Aorta (tissue), 5 donors: ENCODE measurements at places on chromosomes 2 and 18.

DNA sequence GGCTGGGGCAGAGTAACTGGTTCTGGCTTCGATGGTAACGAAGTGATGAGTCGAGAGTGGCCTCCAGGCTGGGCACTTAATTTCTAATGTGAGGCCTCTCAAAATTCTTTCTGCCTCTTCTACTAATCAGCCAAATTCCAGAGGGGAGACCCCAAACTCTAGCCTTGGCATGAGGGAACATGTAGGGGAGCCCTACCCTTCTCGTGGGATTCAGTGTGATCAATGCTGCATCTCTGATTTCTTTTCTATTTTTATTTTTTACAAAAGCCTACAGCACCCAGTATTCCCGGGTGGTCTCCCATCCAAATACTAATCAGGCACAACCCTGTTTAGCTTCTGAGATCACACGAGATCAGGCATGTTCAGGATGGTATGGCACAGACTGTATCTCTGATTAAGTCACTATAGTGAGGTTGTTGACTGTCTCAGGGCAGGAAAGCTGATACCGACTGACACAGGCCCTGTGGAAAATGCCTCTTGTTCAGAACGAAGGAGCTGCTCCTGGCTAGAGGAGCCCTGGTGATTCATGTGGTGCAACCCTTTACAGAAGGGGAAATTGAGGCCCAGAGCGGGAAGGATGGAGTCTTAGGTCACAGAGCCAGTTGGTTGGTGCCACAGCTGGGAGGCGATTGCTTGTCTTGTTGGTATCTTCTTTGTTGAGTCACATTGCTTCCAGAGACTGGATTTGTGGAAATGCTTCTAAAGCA lies 126.3 kb upstream of the HS6ST1 start:
- no peak for DNase-seq

- DNase-seq, result peak; percentile 77
These were observed 63.3 kb upstream of the ALPP start for GRCh38 chr2:232315049-232315922.

DNA sequence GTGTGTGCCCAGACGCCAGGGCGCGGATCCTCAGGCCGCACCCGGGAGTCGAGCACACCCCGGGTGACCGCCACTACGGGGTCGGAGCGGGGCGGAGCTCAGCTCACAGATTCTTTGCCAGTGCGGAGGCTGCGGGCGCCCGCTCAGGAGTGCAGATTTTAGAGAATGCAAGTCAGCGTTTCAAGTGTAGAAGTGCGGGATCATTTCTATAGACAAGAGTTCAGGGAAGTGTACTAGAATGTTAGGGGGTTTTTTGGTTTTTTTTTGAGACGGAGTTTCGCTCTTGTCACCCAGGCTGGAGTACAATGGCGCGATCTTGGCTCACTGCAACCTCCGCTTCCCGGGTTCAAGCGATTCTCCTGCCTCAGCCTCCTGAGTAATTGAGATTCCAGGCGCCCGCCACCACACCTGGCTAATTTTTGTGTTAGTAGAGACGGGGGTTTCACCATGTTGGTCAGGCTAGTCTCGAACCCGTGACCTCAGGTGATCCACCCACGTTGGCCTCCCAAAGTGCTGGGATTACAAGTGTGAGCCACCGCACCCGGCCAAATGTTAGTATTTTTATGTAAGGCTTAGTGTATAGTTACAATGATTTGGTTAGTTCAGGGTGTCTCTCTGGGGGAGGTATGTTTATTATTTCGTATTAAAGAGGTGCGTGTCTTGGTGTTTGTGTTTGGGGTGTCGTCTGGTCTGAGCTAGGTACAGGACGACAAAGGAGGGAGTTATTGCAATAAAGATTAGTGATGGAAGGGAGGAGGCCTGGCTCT lies 619 bp upstream of the FAM168B start:
- DNase-seq, result no peak

DNA sequence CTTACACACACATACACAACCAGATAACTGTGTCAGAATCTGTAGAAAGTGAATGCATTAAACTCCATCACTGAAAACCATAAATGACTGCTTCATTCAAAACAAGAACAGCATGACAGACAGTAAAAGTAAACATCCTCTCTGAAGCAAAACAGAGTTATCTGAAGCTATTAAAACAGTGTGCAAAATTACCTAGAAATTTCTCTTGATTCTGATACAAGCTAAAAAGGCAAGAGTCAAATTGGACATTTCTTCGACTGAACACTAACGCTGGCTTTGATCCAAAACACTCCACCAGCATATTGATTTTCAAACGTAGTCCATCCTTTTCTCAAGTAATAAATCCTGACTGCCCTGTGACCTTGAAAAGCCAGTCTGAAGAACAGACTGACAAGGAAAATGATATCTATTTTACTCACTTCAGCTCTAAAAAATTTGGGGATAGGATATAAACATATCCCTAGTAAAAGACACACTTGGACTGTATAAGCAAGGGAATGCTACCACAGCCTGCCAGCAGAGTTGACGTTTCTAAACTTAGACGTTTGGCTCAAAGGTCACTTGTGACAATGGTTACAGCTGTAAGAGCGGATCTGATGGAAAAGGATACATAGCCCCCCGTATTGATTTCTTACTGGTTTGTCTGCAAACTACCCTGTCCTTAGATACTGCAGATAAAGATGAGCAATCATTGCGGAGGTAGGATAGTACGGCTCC lies 128.9 kb upstream of the ITGB6 start:
- no peak for DNase-seq

GRCh38 chr2:31263636-31264190 lies 29.8 kb downstream of the EHD3 start:
- DNase-seq, result no peak

DNA sequence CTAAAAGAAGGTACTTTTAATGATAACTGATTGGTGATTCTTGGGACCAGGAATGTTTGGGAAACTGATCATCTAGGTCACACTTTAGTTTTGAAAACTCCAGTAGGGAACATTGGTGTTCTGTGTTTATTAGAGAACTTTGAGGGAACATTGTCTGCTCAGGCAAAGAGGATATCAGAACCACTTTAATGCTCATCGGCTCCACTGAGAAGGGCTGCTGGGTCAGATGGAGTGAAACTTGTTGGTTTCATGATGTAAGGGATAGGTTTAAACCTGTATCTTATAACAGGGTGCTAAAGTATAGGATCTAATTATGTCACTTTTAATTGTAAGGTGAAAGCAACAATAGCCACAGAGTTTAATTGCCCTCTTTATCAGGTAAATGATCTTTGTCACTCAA lies 14.2 kb upstream of the POLI start:
- DNase-seq, result no peak

- DNase-seq, result peak; percentile 87
These were observed 2.9 kb upstream of the CRYBA2 start for GRCh38 chr2:218995972-218996711.

DNA sequence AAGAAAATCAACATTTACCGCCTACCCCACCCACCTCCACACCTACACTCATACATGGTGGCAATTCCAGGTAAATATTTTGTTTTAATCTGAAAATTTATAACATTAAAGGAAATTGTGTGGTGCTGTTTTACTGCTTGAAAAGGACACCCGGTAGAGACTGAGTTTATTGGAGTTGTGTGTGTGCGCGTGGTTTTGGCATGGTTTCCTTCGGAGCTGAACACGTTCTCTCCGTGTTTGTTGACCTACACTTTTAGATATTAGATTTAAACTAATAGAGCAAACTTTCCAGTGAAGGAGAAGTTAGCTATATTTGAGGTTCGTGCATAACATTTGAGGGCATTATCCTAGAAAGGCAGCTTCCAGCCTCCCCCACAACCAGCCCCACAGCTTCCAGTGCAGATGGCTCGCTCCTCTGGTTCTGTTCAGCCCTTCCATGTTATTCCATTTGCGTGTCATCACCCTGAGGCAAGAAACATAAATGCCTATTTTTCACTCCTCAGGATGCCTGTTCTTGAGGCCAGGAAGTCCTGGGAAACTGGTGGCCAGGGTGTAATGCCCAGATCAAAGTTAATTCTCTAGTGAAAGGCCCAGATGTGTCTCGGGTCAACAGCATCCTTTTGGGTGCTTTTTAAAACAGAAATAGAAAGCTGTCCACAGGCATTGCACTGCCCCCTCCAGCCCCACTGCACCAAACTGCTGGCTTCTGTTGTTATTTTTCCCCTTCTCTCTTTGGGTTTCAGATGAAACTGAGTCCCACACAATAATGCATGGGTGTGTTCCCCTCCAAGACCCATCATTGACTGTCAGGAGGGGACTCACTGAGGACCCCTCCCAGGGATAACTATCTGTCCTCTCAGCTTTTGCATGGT lies 190.2 kb downstream of the SETBP1 start:
- DNase-seq, result no peak

- DNase-seq, result no peak
These were observed 11.2 kb downstream of the RND3 start for GRCh38 chr2:150476286-150476685.

DNA sequence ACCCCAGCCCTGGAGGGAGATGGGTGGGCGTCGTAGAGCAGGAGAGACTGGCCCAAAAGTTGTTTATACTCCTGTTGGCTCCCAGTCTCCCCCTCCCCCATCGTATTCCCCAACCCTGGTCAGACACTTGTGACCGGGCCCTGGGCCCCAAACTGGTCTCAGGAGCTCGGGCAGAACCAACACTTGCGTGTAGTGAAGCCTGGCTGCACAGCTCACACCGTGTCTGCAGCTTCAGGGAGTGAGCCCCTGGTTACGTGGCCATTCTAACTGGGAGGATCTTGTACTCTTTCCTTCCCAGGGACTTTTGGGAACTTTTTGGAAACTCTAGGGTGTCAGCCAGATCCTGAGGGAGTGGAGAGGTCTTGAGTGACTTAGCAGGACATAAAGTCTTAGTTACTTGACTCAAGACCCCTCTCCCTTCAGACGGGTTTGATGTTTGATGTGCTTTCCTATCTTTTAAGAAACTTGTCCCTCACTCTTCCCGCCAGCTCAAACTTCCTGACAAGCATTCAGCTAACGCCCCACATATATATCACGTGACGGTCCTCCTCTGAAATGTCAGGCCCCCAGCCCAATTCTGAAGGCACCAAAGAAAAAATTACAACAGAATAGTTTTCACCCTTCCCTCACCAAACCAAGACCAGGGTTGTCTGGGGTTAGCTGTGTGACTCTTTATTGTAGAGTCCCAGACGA lies 2.3 kb downstream of the PKDCC start:
- DNase-seq, result no peak

GRCh38 chr2:136067459-136067858 lies 50.5 kb downstream of the CXCR4 start:
- DNase-seq, result no peak

- no peak for DNase-seq
These were observed 52.6 kb downstream of the MEP1B start for GRCh38 chr18:32242395-32242794.

DNA sequence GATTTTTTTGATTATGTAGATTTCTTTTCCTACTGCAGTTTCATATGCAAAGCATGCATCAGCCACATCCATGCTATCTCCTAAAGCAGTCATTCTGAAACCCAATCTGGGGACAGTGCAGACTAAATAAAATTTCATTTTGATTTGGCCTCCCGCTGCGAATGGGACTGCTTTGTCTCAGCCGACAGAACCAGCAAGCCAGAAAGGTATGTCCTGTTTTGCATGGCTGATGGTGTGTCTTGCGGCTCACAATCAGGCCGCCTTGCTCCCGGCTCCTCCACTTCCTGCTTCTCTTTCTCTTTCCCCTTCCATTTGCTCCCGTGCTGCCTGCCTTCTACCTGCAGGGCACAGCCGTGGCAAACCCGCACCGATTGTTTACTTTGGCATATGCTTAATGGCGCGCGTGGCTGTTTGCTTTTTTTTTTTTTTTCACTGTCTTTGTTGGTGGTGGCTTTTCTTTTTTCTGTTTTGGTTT lies 419.6 kb upstream of the POU3F3 start:
- DNase-seq, result no peak

- DNase-seq, result peak; percentile 77
These were observed 19.9 kb downstream of the ABCG5 start for GRCh38 chr2:43818761-43819160.

- no peak for DNase-seq
These were observed 176.4 kb downstream of the ANKRD44 start for GRCh38 chr2:197134206-197134605.

DNA sequence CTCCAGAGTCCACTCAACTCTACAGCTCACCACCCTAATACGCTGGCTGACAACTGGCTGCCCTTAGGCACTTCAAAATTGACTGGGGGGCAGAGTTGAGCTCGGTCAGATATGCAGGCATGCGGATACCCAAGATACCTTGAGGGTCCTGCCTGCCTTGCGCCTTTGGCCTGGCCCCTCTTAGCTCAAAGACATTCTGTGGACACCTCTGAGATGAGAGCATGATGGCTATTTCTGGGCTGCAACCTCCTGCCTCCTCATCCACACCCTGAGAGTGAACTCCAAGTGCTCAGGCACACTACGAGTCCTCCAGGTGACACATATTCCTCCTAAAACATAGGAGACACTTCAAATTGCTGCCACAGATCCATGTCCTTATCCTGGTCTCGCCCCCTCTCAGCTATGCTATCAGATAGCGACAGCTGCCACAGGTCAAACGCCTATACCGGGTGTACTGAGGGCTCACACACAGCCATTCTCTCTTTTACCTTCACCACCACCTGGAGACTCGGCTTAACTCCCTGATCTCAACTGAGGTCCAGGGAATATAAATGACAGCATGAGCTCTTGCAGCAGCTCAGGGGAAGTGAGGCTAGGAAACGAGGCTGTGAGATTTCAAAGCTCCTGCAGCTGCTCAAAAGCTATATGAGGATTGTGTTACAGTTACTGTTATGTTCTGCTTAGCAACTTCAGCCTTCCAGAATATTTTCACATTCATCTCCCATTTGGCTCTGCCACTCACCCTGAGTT lies 60.5 kb upstream of the TEX51 start:
- no peak for DNase-seq

GRCh38 chr2:14909795-14910194 lies 277.3 kb downstream of the LRATD1 start:
- no peak for DNase-seq

DNA sequence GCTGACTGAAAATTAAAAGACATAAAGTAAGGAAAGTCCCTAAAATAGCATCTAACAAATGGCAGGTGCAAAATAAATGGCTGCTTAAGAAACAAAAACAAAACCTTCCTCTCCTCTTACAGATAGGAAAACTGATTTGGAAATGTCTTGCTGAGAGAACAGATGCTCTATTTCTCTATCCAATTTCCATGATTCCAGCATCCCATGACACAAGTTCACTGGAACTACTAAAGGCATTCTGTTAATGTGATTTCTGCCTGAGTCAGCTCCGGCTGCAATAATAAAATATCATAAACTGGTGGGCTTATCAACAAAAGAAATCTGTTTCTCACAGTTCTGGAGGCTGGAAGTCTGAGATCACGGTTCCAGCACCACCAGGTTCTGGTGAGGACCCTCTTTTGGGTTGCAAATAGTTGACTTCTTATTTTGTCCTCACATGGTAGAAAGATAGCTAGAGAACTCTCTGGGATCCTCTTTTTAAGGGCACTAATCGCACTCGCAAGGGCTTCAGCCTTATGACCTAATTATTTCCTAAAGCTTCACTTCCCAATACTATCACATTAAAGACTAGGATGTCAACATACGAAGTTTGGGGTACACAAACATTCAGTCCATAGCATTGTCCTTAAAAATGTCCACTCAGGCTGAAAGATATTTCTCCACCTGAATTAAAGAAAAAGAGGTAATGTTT lies 78.2 kb upstream of the GALNT3 start:
- DNase-seq, result no peak
